Fibroblast of lung (primary cell): ENCODE measurements at places on chromosomes 12 and 14.
A peak's percentile ranks its signal among the peaks of the same experiment; 100 is the strongest.

DNA sequence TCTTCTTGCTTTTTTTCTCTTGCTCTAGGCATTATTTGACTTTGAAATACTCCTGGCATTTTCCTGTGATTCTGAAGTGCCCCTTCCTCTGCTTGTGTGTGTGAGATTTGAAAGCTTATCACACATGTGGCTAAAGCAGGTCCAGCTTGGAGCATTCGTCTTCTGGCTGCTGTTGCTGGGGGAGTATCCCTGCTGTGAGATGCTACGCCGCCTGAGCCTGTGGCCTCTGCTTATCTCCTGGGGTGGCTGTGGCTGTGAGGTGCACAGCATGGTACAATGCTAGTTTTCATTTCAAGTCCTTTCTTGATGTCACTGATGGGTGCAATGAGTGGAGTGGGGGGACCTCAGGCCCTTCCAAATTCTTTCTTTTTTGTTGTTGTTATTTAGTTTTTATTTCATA is 371.8 kb downstream of the ZFP36L1 start:
- DNase-seq: no peak

DNA sequence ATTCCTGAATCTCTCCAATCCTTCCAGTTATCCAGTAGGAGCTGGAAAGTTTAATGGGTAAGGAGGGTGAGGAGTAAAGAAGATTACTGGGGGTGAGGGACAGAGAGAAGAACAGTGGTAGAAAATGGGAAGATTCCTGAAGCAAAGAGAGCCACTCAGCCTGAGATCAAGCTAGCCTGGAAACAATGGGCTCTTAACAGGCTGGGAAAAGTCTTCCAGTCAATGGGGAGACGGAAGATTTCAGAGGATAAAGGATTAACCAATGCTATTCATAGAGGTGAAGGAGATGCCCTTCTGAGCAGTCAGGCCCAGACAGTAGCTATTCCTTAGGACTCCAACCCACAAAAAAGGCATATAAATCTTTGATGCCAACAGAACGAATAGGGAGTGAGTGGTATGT is 14.8 kb downstream of the GDF11 start:
- no peak for DNase-seq

GRCh38 chr12:114769634-114770033 is 85.7 kb upstream of the TBX3 start:
- no peak for DNase-seq

- no peak for DNase-seq
These were observed 37.8 kb downstream of the TMX1 start for GRCh38 chr14:51277753-51278415.

- peak; percentile 51 for DNase-seq
These were observed 69.4 kb upstream of the DYRK2 start for GRCh38 chr12:67578976-67579661.

- DNase-seq: no peak
These were observed 12.8 kb downstream of the SLC4A8 start for GRCh38 chr12:51437431-51437830.

DNA sequence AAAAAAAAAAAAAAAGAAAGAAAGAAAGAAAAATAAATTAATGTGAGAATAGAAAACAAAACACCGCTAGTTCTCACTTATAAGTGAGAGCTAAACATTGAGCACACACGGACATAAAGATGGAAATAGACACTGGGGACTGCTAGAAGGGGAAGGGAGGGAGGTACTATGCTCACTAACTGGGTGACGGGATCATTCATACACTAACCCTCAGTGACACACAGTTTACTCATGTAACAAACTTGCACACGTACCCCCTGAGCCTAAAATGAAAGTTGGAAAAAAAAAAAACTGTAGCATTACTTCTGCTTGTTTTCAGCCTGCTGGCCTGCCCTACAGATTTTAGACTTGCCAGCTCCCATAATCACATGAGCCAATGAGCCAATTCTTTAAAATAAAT is 10.5 kb upstream of the PRMT5 start:
- peak; percentile 61 for DNase-seq

- DNase-seq: no peak
These were observed 85.8 kb downstream of the DERA start for GRCh38 chr12:15996948-15997347.

- DNase-seq: peak; percentile 2
These were observed 266.2 kb downstream of the KTN1 start for GRCh38 chr14:55845963-55846825.

GRCh38 chr12:122158700-122159285 is 15.2 kb downstream of the IL31 start:
- no peak for DNase-seq

DNA sequence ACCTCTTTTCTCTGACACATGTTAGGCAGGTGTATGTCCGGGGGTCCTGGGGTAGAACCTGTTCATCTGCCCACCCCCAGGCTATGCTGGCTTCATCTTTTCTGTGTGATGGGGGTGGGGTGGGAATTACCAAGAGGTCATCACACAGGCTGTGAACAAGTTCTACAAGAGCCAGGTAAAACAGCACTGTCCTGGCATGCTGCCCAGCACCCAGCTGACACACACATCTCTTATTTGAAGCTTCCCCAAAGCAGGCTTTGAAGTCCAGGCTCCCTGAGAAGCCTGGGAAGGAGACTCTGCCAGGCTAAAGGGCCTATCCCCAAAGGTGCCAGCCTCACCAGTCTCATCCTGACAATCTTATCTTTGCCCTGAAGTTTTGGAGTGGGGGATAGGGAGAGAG is 141.1 kb downstream of the ALG10 start:
- DNase-seq: no peak

DNA sequence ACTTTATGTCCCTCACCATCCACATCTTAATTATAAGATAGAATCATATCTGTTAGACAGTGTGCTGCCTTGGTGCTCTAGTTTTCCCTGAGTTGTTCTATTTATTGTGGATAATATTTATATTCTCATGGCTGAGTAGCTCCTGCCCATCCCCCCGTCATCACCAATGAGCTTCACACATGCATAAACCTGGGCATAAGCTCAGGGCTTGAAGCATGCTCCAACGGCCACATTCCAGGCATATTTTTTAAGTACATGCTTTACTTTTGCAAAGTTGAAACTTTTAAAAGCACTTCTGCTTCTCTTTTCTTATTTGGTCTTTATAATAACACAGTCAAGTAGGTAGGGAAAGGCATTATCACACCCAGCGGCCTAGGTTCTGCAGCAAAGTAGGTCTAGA is 3.4 kb upstream of the FBXO34 start:
- DNase-seq: no peak

DNA sequence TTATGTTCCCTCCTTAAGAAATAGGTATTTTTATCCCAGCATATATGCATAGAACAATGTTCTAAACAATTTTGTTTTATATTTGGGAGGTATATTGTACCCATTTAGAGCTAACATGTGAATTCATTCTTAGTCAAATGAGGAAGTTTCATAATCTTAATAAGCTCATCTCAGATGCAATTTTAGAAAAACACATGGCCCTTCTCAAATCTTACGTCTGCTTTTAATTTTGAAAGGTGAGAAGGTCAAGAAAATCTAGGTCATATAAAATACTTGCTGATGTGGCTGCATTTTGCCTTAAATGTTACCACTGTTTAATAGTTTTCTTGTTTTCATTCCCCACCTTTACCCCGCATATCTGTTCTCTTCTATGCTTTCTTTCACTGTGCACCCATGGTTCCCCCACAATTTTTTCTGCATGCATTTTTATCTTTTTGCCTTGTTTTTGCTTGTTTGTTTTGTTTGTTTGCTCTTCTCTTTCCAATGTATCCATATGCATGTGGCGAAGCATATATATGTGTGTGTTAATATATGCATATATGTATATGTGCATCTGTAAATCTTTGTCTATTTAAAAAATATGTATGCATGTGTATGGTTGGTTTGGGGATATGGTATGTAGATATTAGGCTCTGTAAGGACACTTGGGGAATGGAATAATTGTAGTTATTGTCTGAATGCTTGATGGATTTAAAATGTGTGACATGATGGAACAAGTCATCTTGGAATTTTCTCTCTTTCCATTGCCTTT is 317.1 kb downstream of the BCAT1 start:
- DNase-seq: no peak

DNA sequence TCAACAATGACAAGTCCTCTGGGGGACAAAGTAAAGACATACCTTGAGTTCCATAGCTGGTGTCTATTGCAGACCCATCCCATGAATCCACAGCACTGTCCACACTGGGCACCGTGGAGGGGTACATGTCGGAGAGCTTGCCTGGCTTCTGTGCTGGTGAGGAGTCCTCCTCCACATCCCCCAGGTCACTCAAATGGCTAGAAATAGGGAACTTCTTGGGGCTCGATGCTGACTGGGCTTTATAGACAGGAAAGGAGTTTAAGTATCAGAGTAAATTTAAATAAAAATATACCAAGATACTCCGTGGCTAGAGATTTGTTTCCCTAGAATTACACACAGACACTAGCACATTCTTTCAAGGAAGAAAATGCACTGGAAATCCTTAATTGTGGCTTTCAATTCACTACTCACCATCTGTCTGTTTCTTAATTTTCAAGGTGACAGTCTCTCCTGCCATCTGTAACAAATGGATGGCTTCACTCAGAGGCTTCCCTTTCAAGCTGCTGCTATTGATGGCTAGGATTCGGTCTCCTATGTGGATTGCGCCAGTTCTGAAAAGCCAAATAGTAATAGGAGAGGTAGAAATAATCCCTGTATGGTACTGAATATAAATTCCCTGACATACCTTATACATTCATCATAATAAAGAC is 90.1 kb downstream of the HELB start:
- DNase-seq: no peak

- no peak for DNase-seq
These were observed 5.0 kb upstream of the DUSP6 start for GRCh38 chr12:89357297-89357730.

DNA sequence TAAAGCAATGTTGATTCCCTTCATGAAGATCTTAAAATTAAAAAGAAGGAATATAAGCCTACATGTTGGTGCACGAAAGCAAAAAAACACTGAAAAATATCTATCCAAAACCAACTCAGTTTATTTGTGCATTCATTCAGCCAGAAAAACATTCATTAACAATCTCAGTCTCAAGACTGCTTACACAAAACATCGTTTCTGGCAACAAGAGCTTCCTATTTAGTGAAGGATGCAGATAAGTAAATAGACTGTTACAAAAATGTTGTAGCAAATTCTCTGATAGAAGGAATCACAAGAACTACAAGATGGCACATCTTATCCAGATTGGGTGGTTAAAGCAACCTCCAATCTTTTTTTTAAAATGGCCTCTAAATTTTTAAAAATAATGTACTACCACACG is 69.7 kb upstream of the DCN start:
- DNase-seq: no peak

GRCh38 chr12:66438601-66439000 is 136.3 kb downstream of the HELB start:
- peak; percentile 47 for DNase-seq

DNA sequence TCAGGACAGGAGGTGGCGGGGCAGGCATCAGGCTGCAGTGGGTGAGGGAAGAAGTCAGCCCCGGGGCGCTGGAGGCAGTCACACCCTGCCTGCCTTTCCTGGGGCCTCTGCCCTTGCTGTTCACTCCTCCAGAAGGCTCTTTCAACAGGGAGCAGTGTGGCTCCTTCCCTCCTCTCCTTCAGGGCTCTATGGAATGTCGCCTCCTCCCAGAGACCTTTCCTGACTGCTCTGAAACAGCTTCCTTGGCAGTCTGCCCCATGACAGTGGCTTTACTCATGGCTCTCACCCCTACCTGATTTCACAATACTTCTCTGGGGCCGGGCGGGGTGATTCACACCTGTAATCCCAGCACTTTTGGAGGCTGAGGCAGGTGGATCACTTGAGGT is 7.1 kb downstream of the RHOF start:
- DNase-seq: peak; percentile 89

GRCh38 chr14:50001999-50002925 is 109.4 kb downstream of the ARF6 start:
- DNase-seq: no peak

DNA sequence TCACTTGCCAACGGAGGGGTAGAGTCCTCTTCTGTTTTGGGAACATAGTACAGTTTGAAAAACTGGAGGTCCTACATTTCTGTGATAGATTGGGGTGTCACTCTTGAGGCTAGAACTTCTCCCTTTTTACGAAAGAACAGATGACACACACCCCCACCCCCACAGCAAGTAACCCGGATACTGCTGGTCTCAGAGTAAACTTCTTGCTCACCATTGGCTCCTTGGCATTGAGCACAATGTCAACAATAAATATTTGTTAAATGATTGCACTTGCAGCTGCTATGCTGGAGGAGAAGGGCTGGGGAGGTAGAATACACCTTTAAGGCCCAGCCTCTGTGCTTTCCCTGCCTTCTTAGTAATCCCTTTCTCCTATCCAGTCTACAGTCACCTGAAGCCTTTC is 149.8 kb downstream of the TGFB3 start:
- peak; percentile 42 for DNase-seq

DNA sequence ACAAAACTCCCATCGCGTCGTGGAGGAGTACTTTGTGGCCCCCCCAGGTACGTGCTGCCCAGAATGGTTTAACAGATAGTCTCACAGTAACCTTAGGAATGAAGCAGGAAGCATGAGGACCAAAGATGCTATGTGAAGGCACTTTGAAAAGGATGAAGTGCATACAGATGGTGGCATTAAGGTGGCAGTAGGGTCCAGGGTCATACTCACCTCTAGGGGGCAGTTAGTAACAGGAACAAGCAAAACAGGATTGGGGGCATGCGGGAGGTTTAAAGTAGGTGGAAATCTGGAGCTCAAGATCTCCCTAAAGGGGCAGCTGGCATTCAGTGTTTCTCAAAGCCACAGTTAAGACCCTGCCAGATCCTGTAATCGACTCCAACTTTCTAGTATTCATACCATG is 10.9 kb downstream of the GATC start:
- no peak for DNase-seq

GRCh38 chr14:81384900-81385299 is 15.2 kb downstream of the STON2 start:
- DNase-seq: peak; percentile 21

DNA sequence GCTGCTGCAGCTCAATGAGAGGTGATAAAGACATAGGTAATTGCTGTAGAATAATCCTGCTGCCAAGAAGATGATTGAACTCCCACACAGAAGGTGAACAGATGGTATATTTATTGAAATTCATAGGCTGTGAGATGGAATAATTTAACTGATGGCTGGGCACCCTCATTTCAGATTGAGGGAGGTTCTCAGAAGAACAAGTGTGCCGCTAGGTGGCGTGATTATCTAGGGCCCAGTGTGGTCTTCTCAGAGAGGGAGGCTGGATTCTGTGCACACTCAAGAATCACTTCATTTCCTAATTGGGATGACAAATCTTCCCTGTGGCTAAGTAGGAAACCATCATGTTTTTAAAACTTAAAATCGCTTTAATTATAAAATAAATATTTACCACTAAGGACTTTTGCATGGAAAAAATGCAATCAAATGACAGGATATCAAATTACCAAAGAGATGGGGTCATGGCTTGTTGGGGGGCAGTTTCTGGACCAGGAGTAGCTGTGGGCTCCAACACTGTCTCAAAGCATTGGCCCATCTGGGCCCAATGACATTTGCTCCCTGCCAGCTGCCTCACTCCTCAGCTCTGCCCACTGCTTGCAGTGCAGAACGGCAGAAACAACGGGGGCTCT is 132.3 kb downstream of the SNAPC1 start:
- peak; percentile 57 for DNase-seq
